ENCODE measurements at places on chromosomes 7 and 10.

DNA sequence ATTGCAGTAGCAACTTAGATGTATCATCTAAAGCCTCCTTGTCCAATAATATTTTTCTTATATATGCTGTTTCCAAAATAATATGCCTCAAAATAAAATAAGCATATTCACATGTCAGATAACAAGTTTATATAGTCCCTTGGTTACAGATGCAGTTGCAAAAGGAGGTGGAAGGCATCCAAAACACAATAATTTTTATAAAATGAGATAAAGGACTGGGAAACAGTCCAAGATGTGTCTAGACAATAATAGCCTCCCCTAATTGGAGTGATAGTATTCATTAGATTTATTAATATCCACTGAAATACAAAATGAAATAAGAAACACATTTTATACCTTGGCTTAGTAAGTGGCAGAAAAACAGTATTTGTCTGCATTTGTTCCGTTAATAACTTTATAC, 30.3 kb downstream of the BCAP29 start:
- DNase-seq = no peak

DNA sequence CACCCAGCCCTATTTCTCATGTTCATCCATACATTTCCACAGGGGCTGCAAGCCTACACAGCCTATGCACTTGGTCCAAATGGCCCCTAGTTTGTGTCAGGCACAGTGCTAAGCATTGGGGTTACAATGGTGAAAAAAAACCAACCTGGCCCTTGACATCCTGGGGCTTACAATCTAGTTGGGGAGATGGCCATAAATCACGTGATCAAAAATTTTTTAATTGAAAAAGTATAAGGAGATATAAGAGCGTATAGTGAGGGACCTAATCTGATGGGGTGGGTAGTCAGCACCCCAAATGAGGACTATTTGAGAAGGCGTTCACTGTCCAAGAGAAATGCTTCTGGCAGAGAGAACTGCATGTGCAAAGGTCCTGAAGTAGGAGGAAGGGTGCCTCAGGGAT, 5.6 kb upstream of the MTPAP start:
- DNase-seq = no peak

GRCh38 chr7:31971049-31971667, 99.0 kb downstream of the PDE1C start:
- no peak for DNase-seq

- DNase-seq = no peak
Observed at GRCh38 chr7:4561795-4562194, 120.3 kb upstream of the FOXK1 start.

GRCh38 chr7:137489880-137490279, 146.3 kb upstream of the PTN start:
- no peak for DNase-seq

- DNase-seq = no peak
Observed at GRCh38 chr10:100895896-100896295, 16.9 kb upstream of the SLF2 start.

Measured in midbrain (tissue), 1 donor.